Stimulated activated CD8-positive, alpha-beta memory T cell treated with anti-CD3 and anti-CD28 coated beads, Interleukin-4, amount 100 ng/mL, for 1 hour (primary cell): ENCODE measurements at places on chromosomes 5 and 9.

GRCh38 chr5:118647587-118647986 is 340.8 kb downstream of the DTWD2 start:
- DNase-seq: no peak

DNA sequence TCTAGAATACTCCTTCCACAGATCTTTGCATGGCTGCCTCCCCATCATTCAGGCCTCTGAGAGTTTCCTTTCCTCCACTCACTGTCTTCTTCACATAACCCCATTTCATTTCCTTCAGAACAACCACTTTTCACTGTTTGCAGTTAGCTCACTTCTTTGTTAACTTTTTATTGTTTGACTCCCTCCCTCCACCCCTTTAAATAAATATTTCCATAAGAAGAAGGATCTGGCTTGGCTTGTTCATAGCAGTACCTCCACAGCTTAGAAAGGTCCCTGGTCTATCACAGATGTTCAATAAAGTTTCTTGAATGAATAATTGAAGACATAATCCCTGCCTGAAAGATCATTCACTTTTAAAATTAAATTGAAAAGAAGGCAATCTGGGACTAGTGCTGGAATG is 661.6 kb downstream of the ACTL7B start:
- DNase-seq: no peak

GRCh38 chr5:38922199-38922598 is 76.4 kb downstream of the OSMR start:
- DNase-seq: peak; percentile 12

DNA sequence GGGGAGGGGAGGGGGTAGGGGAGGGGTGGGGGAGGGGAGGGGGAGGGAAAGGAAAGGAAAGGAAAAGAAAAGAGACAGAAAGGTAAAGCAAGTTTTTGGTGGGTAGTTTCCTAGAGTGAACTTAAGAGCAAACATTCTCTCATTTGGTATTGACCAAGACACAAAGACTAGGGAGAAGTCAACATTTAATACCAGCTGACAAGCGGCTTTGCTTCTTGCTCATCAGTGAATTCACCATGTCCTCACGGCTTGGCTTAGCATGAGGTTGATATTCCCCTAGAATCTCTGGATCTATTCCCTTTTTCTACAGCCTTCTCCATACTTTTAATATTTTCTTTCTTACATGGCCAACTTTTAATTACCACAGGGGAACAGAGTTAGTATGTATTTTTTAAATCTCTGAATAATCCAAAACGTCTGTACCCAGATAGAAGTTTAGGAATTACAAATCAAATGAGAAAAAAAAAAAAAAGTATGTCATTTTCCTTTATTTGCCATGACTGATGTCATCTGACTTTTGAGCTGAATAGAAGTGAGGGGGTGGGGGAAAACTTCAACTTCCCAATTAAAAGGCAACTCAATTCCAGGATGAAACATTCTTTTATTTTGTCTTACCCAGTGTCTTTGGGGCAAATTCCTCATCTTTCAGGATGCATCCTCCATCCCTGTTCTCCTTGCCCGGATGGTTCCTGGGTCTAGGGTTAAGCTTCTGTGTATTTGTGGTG is 40.1 kb upstream of the GLIS3 start:
- DNase-seq: no peak

- no peak for DNase-seq
These were observed 15.2 kb downstream of the ZBTB5 start for GRCh38 chr9:37449862-37450632.

DNA sequence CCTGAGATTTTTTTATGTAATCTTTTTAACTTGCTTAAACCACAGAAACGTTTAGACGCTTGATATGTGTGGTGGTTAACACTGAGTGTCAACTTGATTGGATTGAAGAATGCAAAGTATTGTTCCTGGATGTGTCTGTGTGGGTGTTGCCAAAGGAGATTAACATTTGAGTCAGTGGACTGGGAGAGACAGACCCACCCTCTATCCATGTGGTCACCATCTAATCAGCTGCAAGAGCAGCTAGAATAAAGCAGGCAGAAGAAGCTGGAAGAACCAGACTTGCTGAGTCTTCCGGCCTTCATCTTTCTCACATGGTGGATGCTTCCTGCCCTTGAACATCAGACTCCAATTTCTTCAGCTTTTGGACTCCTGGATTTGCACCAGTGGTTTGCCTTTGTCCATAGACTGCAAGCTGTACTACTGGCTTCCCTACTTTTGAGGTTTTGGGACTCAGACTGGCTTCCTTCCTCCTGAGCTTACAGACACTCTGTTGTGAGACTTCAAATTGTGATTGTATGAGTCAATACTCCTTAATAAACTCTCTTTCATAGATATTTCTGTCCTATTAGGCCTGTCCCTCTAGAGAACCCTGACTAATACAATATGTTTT is 816.0 kb upstream of the CDH9 start:
- DNase-seq: no peak

DNA sequence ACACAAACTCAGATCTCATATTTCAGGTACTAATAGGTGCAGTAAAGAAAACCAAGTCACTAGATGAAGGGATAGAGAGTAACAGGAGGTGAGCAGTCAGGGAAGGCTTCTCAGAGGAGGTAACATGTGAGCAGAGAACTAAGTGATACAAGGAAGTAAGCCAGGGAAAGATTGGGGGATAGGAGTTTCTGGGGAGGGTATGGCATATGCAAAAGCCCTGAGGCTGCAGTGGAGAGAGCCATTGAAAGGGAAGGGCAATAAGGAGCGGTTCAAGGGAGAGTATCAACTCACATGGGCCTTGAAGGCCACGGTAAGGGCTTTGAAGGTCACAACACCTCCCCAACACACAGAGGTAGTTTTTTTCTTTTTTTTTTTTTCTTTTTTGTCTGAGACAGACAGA is 6.9 kb downstream of the OLFML2A start:
- no peak for DNase-seq

- no peak for DNase-seq
These were observed 309.0 kb downstream of the MAN2A1 start for GRCh38 chr5:109998726-109999125.

DNA sequence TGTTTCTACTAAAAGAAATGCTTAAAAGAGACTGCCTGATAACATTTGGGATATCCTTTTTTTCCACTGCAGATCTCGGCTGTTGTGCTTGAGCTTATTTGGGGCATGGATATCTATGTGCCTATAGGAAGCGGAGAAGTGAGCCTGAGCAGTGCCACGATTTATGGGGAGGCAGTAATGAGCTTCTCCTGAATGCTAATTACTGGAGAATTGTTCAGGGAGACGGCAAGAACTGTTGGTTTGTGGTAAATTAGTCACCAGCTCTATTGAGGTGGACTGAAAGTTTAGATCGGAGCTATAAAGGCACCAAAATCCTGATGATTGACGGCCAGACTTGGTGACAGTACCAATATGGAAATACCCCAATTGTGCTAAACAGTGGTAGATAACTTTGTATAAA is 186.5 kb downstream of the ARHGEF28 start:
- DNase-seq: no peak

- no peak for DNase-seq
These were observed 11.5 kb downstream of the CCDC127 start for GRCh38 chr5:206406-206805.

DNA sequence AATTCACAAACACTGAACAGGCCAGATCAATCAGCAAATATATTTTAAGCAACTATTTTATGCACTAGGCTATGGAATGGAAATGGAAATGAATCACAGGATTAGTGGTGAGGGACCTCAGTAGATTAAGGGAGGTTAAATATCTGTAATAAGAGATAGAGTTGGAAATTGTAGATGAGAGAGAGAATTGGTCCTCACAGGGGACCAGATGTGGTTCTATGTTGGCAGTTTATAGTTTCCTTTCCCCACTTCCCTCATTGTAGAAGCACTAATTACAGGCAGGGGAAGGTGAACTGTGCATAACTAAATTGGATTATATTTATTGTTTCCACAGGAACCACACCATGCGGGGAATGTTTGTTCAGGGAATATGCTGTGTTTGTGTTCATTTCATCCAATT is 496.2 kb downstream of the ARHGEF28 start:
- DNase-seq: no peak

DNA sequence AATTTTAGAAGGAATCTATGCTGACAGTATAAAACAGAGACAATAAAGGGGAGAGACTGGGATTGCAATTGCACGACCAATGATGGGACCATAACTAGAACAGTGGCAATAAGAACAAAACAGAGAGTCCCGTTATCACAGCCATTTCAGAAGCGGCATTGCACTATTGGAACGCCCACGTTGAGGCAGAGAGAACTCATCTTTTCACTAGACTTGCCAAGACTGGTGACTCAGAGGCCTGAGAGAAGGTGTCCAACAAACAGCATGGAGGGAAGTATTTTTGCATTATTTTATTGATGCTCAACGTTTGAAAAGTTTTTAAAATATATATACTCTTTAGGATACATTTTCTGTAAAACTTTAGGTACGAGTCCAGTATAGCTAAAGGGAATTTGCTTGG is 737.7 kb downstream of the TLE1 start:
- no peak for DNase-seq

DNA sequence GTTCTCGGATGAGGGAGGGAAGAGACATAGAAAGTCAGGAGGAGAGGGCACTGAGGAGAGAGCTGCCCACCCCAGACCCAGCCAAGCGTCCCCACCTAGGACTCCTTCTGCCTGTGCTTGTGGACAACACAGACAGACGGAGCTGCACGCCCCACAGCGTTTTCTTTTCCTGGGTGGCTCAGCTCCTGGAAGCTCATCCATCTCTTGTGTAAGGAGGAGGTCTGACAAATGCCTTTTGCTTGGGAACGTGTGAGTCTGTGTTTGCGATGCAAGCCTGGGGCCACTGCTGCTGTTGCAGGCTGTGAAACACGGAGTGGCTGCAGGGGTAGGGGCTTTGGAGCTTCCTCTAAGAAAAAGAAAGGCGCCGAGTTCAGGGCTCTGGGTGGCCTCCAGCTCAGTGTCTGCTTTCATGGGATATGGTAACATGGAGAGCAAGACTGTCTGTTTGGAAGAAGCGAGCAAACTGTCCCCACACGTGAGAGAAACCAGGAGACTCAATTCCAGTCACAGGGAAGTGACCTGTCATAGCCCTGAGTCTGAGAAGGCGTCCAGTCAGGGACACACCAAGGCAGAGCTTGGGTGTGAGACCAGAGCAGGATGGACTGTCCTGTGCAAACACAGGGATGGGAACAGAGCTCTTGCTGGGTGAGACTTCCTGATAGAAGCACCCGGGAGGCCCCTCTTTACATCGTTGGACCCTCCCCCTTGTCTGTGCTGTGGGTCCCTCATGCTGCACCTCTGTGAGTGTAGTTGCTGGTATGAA is 42.7 kb downstream of the GADD45G start:
- no peak for DNase-seq

GRCh38 chr5:179472641-179473040 is 77.7 kb upstream of the RUFY1 start:
- no peak for DNase-seq

DNA sequence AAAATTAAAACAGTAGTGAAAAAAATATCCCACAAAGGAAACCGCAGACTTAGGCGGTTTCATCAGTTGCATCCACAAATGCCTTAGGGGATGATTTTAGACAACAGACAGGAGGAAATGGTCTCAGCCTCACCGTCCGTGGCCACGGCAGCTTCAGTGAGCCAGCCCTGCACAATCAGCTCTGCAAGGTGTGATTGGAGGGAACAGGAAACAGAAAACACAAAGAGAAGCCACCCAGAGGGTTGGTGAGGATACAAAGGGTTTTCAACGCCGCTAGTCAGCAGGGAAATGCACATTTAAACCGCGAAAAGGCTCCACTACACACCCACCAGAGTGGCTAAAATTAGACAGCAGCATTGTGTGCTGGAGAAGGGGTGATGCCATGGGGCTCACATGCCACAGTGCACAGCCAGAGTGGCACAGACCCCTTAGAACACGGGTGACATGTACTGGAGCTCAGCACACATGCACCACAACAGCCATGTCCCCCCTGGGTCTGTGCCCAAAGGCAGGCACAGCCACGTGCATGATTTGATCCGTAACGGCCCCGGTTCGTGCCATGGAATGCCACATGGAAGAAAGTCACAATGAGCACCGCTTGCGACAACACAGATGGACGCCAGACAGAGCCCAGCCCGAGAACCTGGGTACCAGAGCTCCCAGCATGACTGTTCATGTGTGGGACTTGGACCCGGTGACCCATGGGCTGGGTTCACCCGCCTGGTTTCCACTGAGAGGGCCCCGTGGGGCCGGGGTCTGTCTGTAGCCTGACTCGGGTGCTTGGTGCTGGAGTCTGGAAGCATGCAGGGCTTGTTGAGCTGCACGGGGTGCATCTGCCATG is 18.3 kb upstream of the TERT start:
- no peak for DNase-seq

DNA sequence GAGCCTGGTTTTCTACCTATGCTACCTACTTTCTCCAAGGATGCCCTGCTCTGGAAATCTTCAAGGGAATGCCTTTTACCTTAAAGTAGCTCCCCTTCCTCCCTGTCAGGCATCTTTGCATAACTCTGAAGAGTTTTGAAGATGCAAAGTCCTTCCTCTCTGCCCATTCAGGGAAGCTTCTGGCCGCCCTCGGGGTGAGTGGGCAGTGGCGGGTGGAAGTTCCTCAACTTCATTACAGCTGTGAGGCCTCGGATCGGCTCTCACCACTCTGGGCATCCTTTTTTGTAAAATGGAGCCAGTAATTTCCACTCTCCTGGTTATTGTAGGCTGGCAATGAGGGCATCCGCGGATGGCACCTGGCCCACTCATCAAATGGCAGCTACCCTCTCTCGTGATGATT is 31.7 kb upstream of the STXBP1 start:
- DNase-seq: no peak

GRCh38 chr9:6305954-6306563 is 22.1 kb upstream of the TPD52L3 start:
- DNase-seq: no peak

GRCh38 chr9:6987381-6987780 is 229.6 kb downstream of the KDM4C start:
- no peak for DNase-seq

DNA sequence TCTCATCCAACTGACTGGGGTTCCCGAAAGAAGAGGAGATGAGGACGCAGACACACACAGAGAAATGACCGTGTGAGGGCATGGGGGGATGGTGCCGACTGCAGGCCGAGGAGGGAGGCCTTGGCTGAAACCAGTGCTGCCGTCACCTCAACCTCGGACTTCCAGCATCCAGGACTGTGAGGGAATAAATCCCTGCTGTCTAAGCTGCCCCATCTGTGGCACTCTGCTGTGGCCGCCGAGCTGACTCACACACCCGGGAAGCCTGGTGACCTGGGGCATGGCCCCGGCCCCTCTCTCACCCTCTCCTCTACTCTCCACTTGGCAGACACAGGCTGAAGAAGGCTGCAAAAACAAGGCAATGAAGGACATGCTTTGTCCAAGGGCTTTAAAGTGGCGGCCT is 4.4 kb upstream of the COL5A1 start:
- no peak for DNase-seq

DNA sequence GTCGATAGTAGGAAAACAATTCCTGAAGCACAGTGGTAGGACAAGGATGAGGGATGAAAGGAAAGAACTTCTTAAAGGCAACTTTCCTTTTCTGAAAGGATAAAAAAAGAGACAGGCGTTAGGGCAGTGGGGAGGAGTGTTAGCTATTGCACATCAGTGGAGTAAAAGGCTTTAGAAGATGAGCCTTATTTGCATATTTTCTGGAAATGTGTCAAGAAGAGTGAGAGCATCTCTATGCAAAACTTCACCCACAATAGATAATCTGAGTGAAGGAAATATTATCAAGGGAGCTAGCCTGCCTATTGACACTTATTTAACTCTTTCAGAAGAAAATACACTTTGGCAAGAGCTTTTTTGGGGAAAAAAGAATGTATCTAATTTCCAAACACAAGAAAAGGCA is 151.6 kb downstream of the MACIR start:
- no peak for DNase-seq
